Stimulated activated CD4-positive, alpha-beta T cell treated with anti-CD3 and anti-CD28 coated beads, Interleukin-1b, Interleukin-23, amount 100 ng/mL, for 4 hours (primary cell): ENCODE measurements at places on chromosomes 7 and 10.

- DNase-seq, result no peak
Observed at GRCh38 chr10:102511583-102512274, 8.0 kb downstream of the SUFU start.

DNA sequence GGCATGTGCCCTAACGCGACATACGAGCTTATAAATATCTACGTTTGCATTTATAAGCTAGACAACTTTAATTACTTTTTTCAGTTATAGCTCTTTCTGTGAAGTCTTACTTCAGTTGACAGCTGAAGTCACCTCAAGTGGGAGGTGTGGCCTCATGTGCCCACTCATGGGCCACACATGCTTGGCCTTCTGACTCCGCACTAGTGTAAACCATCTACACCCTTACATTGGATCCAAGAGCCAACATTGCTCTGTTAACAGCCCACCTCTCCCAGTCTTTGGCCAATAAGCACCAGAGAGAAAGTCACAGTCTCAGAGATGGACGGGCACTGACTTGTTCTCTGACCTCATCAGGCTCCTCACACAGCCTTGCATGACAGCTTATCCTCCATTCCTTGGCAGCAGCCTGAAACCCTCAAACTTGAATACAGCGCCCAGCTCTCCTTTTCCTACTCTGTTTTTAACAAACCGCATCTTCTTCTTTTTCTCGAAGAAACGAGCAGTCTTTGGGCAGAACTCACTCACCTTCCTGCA is 70.9 kb upstream of the AMPH start:
- no peak for DNase-seq

GRCh38 chr10:90398566-90398965 is 459.3 kb downstream of the HTR7 start:
- no peak for DNase-seq

DNA sequence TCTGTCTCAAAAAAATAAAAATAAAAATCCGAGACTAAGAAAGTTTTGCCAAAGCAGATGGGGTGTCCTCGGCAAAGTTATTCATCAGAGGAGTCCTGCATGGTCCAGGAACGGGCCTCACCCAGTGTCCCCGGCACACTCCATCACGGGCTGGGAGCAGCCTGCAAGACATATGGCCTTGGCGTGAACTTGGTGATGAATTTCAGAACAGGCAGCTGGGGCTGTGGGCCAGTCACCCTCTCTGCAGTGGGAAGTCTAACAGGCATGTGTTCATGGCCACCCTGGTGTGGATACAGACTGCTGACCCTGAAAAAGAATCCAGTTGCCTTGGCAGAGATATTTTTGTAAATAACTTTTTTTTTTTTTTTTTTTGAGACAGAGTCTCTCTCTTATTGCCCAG is 34.7 kb downstream of the NPTX2 start:
- DNase-seq, result no peak

- DNase-seq, result no peak
Observed at GRCh38 chr7:36137258-36137657, 15.8 kb upstream of the EEPD1 start.

DNA sequence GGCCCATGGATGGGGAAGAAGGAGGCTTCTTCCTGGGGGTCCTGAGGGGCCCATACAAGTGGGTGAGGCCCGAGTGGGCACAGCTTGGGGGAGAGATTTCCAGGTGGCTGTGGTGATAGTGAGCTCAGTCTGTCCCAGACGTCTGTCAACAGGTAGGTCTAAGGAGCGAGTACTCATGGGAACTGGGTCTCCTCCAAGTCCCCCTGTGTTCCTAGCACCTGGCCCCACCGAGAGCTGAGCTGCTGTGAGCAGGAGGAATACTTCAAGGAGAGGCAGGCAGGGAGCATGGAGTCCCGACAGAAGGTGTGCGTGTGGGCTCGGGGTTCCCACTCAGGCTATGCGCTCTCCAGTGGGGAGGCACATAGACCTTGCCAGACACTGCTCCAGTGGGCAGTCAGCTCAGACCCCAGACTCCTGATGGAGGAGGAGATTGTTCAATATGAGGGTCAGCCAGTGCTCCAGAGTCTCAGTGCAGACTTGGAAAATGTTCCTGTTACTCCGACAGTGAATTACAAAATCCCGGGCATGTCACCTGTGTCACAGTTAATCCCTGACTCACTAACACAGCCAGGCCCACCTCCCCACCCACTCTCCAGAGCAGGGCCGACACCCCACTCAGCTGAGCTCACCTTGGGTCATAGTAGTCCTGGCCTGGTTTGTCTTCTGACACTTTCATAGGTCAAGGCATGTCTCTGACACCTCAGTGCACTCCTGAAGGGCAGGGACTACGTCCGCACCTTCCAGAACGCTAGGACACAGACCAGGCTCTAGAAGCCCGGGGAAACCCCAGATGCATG is 28.2 kb upstream of the C10orf53 start:
- no peak for DNase-seq

DNA sequence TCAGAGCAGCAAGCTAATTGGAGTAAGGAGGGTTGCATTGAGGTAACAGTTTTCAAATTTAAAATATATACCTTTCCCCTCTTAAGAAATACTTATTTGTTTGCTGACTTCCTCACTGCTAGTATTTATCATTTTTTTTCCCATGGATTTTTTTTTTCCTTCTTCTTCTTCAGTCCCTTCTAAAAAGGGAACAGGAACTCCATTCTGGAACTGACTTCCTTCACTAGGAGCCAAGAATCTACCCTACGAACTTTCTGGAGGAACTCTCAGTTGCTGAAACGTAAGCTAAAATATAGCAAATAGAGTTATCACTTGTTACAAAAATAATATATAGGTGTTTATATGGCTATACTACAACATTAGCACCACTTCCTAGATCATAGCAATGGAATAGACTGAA is 95.4 kb downstream of the HGF start:
- no peak for DNase-seq

- DNase-seq, result no peak
Observed at GRCh38 chr7:44979481-44980392, 922 bp upstream of the MYO1G start.

DNA sequence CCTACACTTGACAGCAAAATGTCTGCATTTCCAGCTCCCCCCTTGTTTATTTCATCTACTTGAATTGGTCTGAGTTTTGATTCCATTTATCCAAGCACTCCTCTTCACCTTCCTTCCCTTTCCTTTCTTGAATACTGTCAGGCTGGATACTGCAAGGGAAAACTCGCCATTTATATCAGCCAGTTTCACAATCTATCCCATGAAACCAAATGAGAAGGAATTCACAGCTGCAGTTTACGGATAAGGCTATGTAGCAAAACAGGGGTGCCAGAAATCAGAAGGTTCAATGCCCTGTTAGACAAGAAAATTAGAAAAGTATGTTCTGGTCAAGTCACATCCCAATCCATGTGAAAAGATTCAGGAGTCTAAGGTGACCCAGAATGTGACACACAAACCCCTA is 28.1 kb downstream of the CCDC6 start:
- no peak for DNase-seq

DNA sequence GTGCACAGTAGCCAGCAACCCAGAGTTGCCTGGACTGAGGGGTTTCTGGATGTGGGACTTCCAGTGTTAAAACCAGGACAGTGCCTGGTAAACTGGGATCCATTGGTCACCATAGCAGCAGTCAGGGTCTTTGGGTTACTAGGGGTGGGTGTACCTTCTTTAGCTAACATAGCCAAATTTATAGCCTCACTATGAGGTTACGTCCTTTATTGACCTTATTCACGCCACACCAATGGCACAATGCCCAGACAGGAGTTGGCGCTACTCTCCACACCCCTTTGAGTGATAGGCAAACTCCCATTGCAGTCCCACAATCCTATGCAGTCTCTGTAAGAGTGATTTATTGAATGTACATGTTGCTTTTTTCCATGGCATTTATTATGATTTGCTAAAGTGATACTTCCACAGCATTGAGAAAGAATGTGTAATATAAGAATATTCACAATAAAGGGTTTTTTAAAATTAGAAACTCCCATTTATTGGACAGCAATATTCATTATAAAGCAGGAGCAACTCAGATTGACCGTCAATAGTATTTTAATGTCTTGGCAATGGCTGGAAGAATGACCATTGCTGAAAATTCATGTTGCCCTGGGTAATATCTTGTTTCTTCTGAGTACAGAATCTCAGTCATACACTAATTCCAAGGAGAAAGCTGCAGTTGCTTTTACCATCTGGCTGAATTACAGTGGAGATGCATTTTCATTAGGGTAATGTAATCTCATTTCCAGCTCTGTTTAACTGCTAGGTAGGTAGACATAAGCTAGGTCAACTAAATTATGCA is 26.1 kb downstream of the IFIT5 start:
- DNase-seq, result no peak
